T follicular helper cell (primary cell): ENCODE measurements at places on chromosomes 6 and 20.

DNA sequence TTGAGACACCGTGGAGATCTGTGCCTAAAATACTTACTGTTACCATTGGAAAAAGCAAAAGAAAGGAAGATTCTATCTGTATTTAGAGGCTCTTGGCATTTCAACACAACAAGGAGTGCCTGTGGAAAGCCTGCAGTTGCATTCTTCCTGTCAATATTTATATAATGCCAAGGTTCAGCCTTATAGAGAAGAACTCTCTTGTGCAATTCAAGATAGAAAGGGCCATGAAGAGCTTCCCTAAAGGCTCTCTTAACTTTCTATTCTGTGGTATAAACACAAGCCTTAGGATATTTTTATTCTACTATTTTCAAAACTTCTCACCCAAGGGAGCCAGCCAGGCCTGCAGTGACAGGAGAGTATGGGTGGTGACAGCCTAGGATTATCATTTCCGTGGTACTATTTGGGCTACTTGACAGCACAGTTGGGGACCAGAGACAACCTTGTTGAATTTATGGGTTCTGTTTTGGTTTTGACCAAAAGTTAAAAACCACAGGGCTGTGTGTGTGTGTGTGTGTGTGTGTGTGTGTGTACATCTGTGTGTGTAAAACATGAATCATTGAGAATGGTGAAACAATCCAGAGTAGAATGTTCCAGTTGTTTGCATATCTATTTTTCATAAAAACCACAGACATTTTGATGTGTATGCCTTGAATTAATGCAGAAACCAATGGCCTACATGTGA is 700.9 kb upstream of the SLC35B3 start:
- no peak for DNase-seq

GRCh38 chr6:143634486-143634885 is 43.3 kb upstream of the PHACTR2 start:
- DNase-seq: no peak

GRCh38 chr20:63360850-63361518 is at the start of gene CHRNA4:
CHRNA4 (minus strand) TSS chr20:63361349; CDS start chr20:63361165, 184 bp downstream.
- no peak for DNase-seq

GRCh38 chr6:26123947-26124780 is 36.9 kb downstream of the HFE start:
- no peak for DNase-seq

DNA sequence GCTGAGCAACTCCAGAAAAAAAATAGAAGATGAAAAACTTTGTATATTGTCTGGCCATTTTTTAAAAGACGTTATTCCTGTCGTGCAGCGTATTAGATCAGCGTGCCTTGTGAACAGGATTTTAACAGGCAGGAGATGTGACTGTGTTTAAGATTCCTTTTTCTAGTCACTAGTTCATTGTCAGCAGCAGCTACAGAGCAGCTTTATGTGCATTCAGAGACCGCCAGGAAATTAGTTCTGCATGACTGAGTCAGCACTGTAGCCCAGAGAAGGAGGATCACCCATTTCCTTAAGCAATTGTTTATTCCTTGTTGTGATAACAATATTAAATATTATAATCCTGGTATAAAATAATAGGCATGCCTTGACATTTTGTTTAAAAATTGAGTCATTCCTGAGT is 75.4 kb upstream of the ADGRB3 start:
- no peak for DNase-seq

GRCh38 chr20:60591172-60591799 is 633.1 kb downstream of the CDH26 start:
- DNase-seq: no peak

GRCh38 chr20:11128220-11128718 is 454.5 kb upstream of the JAG1 start:
- DNase-seq: no peak

- DNase-seq: no peak
Observed at GRCh38 chr20:46073443-46073842, 16.3 kb downstream of the NCOA5 start.

DNA sequence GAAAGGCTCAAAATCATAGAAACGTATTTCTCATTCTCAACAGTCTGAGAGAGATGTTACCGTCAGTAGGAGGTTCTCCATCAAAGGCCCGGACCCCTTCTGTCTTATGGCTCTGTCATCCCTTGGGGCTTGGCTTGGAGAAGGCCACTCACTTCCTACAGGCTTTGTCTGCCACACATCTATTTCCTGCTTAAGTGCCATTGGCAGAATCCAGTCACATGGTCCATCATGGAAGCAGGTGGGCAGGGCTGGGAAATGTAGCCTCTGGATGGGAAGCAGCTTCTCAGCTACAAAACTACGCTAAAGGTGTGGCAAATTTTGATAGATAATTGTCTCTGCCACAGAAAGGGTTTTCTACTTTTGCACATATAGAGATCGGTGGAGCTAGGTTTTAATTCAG is 12.6 kb upstream of the ZFP64 start:
- no peak for DNase-seq

GRCh38 chr6:142871910-142872331 is 73.1 kb downstream of the HIVEP2 start:
- peak; percentile 48 for DNase-seq

DNA sequence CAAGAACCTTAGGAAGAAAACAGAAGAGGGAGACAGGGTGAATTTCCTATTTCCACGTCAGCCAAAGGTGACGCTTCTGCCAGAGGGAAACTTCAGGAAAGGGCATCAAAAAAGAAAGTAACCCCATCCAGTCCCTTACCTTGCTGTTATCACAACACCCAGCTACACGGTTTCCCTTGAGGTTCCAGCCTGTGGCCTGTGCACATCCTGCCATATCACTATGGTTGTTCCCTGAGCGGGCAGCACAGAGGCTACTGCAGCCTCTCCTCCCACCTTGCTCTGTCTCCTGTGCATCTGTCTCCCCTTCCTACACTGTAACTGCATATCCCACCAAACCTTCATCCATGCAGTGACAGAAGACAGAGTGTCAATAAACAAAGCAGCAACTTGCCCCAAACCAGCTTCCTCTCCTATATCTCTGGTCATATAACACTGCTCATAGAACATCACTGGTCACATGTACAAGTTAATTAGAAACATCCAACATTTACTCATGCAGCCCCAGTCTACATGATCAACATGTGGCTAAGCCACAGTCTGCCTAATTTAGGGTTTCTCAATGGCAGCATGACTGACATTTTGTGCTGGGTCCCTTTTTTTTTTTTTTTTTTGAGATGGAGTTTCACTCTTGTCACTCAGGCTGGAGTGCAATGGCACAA is 54.7 kb downstream of the GFOD1 start:
- no peak for DNase-seq

GRCh38 chr6:109059571-109060021 is 35.0 kb downstream of the SESN1 start:
- DNase-seq: no peak

DNA sequence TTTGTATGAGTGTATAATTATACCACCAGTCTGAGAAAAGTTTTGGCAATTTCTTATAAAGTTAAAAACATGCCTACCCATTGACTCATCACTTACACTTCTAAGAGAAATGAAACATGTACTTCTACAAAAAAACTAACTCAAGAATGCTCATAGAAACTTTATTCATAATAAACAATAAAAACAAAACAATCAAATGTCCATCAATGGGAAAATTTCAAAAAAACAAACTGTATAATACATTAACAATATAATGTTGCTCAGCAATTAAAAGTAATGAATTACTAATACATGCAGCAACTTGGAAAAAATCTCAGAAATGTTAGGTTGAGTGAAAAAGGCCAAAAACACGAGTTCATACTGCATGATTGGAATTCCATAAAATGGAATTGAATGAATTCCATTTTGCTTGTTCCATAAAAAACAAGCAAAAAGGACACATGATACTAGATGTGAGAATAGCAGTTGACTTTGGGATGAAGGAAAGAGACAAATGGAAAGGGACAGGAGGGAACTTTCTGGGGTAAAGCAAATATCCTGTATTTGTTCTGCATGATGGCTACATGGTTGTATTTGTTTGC is 726.6 kb downstream of the RFPL4B start:
- no peak for DNase-seq

DNA sequence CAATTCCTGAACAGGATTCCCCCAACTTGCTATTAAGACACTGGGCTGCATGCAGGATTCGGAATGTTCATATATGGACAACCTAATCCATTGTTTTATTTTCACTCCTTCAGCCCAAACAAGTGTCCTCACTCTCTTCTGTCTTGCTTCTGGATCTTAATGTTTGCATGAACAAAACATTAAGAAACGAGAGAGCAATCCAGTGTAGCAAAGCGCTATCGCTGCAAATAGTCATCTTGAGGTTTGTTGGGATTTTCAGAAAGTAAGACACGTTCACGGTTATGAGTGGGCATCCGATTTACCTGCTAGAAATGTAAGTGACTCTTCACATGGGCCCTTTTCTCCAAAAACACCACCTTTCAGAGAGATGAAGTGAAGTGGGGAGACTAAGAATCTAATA is 156.4 kb downstream of the MBOAT1 start:
- no peak for DNase-seq

GRCh38 chr6:37141281-37142049 is 28.5 kb upstream of the PIM1 start:
- DNase-seq: no peak

GRCh38 chr6:106495014-106495413 is 134.3 kb downstream of the RTN4IP1 start:
- DNase-seq: no peak

DNA sequence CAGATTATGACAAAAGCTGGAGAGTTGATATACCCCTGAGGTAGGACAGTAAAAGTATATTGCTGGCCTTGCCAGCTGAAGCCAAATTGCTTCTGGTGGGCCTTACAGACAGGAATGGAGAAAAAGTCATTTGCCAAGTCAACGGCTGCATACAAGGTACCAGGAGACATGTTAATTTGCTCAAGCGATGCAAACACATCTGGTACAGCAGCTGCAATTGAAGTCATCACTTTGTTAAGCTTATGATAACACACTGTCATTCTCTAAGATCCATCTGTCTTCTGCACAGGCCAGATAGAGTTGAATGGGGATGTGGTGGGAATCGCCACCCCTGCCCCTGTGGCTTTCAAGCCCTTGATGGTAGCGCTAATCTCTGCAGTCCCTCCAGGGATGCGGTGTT is 40.4 kb upstream of the POPDC3 start:
- no peak for DNase-seq

DNA sequence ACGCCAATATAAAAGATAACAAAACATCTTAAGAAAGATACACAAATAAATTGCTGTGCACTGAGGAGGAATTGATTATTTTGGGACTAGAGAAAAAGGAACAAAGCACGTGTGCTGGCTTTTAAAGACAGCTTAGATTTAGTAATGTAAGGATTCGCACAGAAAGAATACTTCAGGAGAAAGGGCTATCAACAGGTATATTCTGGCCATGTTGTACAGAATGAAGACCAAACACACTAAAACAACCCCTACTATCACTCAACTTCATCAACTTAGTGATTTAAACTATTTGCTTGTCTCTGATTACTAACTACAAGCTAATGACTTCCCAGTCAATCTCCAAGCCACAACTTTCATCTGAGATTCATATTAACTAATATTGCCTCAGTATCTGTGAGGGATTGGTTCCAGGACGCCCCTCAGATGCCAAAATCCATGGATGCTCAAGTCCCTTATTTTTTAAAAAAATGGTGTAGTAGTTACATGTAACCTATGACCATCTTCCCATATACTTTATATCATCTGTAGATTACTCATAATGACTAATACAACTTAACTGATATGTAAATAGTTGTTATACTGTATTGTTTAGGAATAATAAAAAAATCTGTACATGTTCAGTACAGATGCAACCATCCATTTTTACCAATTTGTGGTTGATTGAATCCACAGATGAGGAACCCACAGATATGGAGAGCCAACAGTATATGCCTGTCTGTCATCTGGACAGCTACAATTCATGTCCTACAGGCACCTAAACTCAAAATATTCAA is 4.5 kb downstream of the DEK start:
- no peak for DNase-seq

DNA sequence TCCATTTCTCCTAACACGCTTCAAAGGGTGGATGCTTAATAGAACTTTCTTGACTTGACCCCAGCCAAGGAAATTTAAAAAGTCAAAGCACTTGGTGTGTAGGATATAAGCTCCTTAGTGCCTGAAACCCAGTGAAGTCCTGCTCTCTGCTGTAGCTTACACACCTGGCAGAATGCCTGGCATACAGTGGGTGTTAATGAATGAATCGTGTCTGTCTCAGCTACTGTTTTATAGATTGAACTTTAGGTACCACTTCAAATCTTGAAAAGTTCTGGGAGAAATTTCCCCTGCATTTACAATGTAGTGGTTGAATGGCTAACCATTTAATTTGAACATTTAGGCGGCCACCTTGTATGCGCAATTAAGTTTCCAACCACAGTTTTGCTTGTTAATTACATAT is 70.5 kb upstream of the ZNF217 start:
- no peak for DNase-seq

DNA sequence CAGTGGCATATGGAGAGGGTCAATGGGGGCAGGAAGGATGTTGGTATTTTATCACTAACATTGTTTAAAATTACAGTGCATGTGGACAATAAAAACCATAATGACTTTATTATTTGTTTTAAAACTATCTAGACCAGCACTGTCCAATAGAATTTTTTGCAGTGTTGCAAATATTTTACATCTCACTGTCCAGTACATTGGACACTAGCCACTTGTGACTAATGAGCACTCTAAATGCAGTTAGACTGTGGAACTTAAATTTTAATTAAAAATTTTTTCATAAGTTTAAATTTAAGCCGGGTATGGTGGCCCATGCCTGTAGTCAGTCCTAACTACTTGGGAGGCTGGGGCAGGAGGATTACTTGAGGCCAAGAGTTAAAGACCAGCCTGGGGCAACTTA is 101.7 kb downstream of the DTD1 start:
- DNase-seq: no peak

- DNase-seq: no peak
Observed at GRCh38 chr6:46996860-46997641, 45.1 kb downstream of the ADGRF1 start.

DNA sequence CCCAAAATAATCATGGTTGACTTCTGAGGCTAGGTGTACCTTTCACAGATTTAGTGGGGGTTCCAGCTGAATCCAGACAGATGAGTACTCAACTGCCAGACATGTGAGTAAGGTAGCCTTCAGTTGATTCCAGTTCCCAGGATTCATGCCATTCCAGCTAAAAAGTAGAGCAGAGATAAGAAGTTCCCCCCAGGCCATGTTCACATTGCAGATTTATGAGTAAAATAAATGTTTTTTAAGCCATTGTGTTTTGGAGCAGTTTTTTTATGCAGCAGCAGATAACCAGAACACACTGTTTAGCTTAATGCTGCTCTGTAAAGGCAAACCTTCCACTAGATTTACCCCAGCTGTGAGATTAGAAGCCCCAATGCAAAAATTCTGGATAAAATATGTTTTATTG is 245.0 kb downstream of the RFPL4B start:
- no peak for DNase-seq

DNA sequence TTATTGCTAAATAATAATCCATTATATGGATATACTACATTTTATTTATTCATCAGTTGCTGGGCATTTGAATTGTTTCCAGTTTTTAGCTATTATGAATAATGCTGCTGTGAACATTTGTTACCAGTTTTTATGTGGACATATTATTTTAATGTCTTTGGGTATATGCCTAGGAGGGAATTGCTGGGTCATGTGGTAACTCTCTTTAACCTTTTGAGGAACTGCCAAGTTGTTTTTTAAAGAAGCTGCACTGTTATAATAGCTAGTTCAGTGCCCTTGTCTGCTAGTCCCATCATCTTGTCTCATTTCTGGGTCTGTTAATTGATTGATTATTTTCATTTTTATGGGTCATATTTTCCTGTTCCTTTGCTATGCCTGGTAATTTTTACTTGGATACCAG is 56.3 kb downstream of the FOXO3 start:
- DNase-seq: no peak

- no peak for DNase-seq
Observed at GRCh38 chr20:6282642-6283041, 159.8 kb upstream of the FERMT1 start.
